ENCODE measurements at places on chromosomes 7 and 10.

DNA sequence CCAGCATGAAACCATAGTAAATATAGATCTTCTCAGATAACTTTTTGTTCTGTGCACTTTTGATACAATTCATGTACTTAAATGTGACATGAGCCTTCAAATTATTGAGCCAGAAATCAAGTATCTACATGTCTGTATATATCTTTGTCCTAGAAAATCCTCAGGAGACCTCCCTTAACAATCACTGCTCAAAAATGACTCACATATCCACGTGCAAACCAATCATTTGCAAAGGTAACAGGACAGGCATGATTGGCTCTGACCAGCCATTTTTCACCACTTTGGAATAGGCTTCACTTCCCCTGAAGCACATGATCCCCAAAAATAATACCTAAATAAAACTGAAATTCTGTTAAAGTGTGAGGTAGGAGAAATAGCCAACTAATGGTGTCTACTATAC lies 902.5 kb downstream of the PCDH15 start:
- DNase-seq, result no peak

DNA sequence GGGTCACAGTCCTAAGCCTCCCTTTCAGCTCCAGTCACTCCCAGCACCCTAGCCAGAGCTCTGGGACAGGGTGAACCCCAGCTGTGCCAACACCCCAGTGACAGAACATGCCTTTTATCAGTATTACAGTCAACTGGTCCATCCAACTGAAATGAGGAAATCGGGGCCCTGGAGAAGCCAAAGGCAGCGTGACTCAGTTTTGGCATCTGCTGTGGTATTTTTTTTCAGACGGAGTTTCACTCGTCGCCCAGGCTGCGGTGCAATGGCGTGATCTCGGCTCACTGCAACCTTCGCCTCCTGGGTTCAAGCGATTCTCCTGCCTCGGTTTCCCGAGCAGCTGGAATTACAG lies 3.4 kb upstream of the CLDN15 start:
- no peak for DNase-seq

DNA sequence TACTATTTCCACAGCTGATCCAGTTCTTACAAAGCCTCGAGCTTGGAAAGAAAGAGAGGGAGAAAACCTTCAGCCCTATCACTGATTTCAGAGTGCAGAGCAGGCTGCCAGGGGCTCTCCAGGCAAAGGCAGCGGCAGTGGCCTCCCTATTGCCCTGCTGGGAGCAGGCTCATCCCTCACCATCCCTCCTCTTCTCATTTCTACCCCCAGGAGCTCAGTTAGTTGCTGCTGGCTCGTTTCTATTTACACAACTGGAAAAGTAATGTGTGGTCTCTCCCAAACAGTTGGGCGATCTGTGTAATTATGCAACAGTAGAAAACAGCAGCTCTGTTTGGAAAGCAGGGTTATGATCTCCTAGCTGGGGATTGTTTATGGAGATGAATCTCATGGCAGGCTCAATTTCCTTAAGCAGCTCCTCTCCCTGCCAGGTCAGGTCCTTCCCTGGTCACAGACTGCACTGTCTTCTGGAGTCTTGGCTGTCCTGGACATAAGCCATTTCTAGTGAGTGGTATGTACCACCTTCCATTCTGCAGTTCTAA lies 28.7 kb upstream of the TNS3 start:
- no peak for DNase-seq

- DNase-seq, result no peak
These were observed 219.8 kb downstream of the MAD1L1 start for GRCh38 chr7:2012981-2013380.

GRCh38 chr7:35839860-35840854 lies 39.3 kb downstream of the SEPTIN7 start:
- no peak for DNase-seq

DNA sequence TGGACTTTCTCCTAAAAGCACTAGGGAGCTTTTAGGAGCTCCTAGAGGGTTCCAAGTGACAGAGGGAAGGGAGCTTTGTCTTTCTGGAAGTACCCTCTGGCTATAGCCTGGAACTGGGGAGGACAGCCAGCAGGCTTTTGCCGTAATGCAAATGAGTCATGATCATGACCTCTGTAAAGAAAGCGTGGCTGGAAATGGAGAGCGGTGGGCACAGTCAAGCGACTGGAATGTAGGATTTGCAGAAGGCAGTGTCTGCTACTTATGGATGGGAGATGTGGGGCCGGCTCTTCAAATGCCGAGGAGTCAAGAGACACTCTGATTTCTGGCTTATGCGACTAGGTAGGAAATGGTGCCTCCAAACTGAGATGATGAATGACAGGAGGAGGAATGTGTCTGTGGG lies 34.6 kb upstream of the PLPP4 start:
- DNase-seq, result no peak

Data from activated naive CD8-positive, alpha-beta T cell treated with anti-CD3 and anti-CD28 coated beads, Interleukin-2, amount 50 U/mL, for 24 hours (primary cell).